Stimulated activated CD8-positive, alpha-beta memory T cell treated with anti-CD3 and anti-CD28 coated beads, Interleukin-7, amount 100 ng/mL, for 4 hours (primary cell): ENCODE measurements at places on chromosomes 13 and 19.

- no peak for DNase-seq
Measured at GRCh38 chr13:103178986-103179943, 113.0 kb upstream of the SLC10A2 start.

DNA sequence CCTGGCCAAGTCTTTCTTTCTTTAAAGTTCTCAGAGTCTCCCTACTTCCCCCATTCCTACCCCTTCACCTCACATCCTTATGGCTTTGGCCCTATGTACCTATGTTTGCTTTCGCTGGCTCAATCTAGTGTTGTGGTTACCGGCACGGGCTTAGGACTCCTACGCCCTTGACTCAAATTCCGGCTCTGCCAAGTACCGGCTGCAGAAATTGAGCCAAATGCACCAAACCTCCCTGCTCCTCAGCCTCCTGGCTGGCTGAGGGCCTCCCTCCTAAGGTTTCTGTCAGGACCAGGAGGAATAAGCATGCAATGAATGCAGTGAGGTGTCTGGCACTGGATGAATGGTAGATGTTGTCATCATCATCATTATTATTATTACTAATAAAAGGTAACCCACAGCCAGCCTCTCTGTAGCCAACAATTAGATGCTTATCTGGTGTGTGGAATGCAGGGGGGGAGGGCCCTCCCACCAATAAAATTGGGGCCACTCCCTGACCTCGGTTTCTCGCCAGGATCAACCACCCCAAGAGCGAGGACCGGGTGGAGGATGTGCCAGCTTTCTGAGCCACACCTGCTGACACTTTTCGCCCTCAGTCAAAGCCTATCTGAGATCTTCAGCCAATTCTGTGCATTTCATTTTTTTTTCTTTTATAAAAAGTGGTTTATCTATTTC, 20.7 kb downstream of the KLK5 start:
- DNase-seq: no peak

DNA sequence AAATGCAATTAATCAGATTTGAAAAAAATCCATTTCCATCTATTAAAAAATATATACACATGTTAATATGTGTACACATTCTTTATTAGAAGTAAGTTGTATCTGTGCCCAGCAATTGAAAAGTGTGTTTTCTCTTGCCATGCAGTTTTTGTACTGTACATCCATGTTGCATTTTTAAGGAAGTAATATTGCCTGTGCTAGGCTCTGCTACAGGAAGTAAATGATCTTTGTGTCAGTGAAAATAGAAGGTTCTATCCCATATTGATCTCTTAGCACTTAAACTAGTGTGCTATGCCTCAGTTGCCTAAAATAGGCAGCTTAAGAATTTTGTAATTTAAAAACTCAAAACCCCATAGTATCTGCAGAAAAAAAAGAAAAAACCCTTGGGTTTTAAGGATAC, 122.5 kb downstream of the CDK8 start:
- no peak for DNase-seq

GRCh38 chr13:105084931-105085330, 1450.5 kb downstream of the EFNB2 start:
- no peak for DNase-seq

DNA sequence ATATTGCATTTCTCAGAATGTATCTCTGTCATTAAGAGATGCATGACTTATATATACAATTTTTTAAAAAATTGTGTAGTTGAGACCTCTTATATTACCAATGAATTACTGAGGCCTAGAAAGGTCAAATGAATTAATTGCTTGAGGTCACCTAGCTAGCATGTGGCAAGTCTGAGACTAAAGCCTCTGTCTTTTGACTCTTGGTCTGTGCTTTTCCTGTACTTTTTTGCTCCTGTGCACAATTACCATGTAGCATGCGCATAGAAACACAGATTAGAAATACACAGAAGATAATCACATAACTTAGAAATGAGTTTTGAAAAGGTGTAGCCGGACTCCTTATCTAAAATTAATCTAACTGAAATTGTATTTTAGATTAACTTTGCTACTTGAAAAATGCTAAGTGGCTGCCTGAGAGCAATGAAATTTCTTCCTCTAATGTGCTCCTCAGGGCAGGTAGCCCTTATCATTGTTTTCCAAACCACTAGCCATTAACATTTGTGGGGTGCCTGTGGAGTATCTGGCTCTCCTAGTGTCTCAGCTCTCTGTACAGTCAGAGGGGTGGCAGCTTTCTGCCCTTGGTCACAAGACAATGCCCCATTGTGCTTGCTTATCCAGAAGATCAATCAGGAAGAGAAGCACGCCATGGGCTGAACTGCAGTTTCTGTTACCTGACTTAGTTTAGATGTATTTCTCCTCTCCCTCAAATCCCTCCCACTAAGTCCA, 119.6 kb downstream of the RFC3 start:
- DNase-seq: no peak

- DNase-seq: peak; percentile 45
Measured at GRCh38 chr13:46168341-46168740, 13.6 kb downstream of the LCP1 start.

DNA sequence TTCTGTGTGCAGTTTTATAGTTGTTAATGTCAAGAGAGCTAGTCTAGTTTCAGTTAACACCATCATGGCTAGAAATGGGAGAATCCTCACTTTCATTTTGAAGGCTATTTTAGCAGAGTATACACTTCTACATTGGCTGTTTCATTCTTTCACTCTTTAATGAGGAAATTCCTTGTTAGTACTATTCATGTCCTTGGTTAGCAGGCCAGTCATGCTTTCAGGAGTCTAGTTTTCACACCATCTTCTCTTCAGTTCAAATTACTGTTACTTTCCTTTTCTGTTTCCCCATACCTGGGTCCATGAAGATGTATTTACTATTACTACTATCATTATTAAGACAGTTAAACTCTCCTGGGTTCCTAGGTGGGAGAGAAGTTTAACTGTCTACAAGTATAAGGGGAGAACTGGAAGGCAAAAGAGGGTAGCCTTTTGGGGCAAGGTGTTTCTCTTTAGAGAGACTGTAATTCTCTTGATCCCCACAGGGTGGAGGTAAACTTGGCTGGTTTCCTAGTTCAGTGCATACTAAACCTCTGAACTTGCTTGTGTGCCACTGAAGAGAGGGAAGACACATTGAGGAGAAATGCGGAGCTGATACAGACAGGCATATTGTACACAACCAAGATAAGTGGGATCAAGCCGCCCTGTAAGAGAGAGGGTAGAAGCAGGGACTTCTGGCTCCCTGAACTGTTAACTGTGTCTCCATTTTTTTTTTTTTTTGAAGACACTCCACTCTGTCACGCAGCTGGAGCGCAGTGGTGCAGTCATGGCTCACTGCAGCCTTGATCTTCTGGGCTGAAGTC, 41.3 kb upstream of the IGFL4 start:
- DNase-seq: no peak

DNA sequence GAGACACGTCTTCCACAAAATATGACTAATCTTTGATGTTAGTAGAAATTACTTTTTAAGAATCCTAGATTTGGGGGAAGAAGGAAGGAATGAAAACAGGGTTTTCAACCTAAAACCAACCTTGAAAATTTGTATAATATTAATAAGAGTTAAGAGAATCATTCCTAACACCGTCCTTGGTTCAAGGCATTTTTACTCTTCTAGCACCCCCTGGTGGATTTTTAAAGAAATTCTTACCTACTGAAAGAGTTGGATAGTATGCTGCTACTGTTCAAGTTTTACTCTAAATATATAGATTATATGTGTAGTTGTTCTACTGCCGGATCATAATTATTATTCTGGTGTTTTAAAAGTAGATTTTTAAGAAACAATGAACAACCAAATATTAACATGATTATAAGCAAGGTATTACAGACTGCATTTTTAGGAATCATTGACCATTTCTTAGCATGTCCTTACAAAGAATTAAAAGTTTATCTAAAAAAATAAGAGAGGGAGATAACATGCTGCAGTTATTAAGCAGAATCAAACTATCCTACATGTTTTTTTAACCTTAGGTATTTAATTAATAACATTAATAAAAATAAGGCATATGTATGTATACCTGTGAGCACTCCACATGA, 7.4 kb upstream of the SLITRK6 start:
- DNase-seq: no peak

DNA sequence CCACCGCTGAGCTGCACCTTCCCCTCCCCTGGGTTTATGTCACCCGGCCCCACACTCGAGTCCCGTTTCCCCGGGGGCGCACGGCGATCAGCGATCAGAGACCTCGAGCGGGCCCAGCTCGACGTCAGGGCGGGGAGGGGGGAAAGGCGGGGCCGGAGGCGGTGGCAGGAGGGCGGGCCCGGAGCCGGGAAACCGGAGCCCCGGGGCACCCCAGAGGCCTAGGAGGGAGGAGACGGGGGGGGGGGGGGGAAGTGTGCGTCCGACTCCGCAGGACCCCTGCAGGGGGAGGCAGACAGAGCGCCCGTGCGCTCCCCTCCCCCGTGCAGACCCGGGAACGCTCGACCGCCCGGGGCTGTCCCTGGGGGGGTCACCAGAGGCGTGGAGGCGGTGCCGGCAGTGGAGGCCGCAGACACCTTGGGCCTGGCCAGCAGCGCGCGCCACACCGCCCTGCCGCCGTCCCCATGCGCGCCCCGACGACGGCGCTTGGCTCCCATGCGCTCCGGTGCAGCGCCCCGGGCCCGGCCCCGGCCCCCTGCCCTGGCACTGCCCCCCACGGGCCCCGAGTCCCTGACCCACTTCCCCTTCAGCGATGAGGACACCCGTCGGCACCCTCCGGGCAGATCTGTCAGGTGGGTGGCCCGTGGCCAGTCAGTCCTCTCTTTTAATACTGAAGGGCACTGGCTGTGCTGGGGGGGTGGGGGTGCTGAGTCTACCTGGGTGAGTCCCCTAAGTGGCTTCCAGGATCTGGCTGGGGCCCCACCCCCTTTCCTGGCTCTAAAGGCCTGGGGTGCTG, 11.8 kb downstream of the PDE4A start:
- DNase-seq: no peak

- no peak for DNase-seq
Measured at GRCh38 chr19:36527873-36528193, 238 bp downstream of the ZNF260 start.

DNA sequence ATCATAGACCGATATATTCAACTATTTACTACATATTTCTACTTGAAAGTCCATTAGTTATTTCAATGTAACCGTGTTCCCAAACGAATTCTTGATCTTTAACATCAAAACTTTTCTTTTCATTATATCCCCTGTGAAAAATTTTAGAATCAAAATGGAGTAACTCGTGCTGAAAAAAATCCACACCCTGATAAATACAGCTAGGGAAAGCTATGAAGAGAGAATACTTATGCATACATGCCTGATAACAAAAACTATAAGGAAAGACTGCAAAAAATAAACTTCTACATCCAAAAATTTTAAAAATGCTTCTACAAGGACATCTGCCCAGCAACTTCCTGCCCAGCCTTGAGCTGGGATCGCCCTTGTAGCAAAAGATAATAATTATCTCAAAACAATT, 2458.3 kb upstream of the PCDH20 start:
- DNase-seq: no peak

GRCh38 chr13:95485045-95485517, 67.4 kb upstream of the CLDN10 start:
- DNase-seq: no peak

DNA sequence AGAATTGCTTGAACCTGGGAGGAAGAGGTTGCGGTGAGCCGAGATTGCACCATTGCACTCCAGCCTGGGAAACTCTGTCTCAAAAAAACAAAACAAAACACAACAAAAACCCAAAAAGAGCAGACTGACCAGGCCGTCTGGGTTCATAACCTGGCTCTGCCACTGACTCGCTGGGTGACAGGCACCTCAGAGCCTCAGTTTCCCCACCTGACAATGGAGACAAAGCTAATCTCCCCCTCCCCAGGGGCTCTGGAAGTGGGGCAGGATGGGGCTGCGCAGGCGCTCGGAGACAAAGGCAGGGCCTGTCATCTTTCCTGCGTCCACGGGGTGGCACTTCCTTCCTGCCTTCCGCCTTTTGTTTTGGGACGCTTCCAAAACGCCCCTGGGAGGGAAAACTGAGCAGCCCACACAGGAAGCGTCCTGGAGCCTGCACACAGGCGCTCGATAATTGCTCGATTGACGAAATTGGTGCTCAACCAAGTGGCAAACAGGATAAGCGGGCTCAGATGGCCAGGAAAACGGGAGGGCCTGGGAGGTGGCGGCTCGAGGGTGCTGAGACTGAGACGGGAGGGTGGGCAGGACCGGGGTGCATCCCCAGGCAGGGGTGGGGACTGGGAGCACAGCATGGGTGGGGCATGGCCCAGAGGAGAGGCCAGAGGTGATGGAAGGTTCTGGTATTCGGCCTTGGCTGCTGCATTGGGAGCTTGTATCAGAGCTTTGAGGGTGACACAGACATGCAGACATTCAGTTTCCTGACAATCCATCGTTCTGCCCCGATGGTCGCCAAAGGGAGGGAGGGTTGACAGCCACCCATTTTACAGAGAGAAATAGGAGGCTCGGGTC, 17.8 kb downstream of the SPC24 start:
- no peak for DNase-seq

- DNase-seq: no peak
Measured at GRCh38 chr13:39870197-39870747, 214.8 kb downstream of the COG6 start.

GRCh38 chr19:39426170-39426569, 9.6 kb downstream of the RPS16 start:
- DNase-seq: no peak

GRCh38 chr13:113110852-113111315, 5.3 kb downstream of the F7 start:
- no peak for DNase-seq
